Activated CD8-positive, alpha-beta memory T cell treated with anti-CD3 and anti-CD28 coated beads, Interleukin-2, amount 50 U/mL, for 48 hours (primary cell): ENCODE measurements at places on chromosomes 1 and 21.

DNA sequence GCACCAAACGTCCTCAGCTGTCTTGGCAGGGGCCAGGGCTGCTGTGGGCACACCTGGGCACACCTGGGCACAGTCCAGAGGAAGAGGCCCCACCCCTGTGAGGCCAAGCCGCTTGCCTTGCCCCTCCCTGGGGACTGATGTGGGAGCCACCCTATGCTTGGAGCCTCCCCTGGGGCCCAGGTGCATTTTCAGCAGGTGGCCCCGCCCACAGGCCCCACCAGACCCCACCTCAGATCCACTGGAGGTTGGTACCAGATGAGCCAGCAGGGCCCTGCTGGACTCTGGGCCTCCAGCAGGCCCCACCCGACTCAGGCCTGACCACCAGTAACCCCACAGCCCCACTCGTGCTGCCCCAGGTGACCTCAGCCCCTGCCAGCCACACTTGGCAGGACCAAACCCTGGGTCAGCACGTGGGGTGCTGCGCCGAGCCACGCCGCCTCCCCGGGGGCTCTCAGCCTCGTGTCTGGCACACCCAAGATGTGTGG, 8.8 kb downstream of the SLC19A1 start:
- peak; percentile 48 for DNase-seq

DNA sequence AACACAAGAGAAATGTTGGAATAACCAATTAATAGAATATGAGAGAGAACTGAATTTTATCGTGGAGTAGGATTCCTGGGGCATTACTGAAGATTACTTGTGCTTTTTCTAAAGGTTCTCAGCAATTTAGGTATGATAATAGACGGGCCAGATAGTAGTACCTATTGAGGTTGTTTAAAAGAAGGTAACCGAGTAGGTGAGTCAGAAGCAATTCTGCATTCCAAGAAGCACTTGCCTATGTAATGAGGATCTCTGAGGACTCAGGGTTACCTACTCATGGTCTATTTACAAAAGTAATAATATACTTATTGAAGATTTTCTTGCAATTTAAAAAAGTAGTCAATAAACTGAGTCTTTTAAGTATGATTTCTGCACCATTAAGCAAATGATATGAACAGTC, 1469.8 kb downstream of the BRINP3 start:
- no peak for DNase-seq

GRCh38 chr1:64025051-64025450, 178.4 kb upstream of the UBE2U start:
- no peak for DNase-seq

GRCh38 chr1:156439777-156440183, 60.8 kb downstream of the MEF2D start:
- DNase-seq = no peak

DNA sequence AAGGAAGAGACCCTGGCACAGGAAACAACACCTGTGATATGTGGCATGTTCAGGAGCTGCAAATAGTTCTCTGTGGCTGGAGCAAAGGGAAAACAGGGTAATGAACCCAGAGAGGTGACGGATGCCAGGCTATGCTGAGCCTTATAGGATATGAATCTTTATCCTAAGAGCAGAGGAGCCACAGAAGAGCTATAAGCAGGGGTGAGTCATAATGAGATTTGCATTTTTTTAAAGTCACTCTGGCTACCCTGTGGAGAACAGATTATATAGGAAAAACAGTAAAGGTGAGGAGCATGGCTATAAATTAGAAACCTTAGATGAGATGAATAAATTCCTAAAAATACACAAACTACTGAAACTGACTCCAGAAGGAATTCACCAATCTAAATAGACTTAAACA, 12.8 kb upstream of the MPL start:
- no peak for DNase-seq

GRCh38 chr1:17686258-17686657, 68.9 kb upstream of the ACTL8 start:
- DNase-seq = no peak

DNA sequence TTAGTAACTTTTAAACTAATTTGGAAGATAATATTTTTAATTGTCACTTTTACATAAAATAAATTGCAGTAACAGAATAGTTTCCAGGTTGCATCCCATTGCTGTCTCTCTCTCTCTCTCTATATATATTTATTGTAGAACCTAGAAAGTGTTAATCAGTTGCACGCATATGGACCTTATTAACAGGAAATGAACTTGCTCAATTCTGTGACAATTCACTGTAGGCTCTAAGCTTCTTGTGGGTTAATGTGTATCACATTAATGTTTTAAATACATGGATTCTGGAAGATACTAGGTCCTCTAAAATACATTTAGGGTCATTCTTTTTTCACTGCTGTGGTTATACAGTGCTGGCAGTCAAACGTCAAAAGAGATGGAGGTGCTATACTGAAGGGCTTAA, 33.1 kb downstream of the LRRC71 start:
- no peak for DNase-seq

DNA sequence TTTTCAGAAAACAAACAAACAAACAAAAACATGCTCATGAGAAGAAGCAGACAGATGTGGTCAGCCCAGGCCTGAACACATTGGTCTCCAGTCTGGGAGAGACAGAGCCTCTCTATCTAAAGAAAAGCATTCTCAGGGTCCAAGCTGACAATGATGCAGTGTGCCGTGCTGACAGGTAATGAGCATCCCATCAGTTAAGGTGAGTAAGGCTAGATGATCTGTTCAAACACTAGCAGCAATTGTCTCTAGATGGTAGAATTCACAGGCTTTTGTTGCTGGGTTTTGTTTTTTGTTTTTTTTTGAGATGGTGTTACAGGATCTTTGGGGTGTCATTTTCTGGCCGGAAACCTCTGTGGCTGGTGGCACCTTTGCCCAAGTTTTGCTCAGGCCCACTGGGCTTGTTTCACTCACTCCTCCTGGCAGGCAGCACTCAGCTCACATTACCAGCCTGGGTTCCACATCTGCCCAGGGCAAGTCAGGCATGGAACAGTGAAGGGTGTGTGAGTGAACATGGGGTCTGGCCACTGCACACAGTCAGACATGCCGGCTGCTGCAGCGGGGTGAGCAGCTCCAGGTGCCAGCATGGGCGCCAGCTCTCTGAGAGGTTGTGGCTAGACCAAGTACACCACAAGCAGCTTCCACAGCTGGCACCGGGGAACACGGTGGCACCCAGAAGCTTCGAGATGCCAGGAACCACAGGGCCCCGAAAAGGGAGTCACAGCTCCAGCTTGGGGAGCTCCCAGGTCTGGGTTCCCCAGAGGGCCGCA, 2.5 kb upstream of the C1QA start:
- DNase-seq = no peak

DNA sequence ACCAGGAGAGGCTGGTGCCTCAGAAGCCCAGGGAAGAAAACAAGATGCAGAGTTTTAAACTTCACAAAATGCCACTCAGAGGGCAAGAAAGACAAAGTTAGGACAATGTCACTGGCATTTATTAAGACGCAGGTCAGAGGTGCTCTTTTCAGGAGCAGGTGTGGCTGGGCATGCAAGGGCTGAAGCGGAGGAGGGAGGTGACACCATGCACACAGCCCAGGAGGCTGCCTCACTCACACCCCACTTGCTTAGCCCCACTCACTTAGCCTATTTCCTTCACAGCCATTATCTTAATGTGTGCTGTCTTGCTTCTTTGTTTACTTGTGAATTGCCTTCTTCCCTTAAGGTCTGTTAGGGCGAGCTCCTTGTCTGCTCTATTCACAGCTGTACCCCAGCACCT, 17.2 kb downstream of the HIVEP3 start:
- DNase-seq = no peak
